T follicular helper cell (primary cell): ENCODE measurements at places on chromosomes 2 and 18.

DNA sequence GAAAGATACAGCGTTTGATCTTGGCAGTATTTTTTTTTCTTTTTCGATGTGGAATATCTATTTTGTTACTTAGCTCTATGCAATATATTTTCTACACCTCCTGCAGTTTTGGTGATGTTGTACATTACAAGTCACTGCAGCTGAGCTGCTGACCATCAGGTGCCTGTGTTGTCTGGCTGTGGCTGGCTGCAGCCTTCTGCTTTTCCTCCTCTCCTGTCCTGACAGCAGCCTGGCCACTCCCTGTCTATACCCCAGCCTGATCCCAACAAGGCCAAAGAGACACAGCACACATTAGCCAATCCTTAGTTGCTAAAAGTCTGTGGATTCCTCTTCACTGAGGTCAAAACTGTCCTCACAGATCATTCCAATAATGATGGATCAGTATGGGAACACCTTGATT lies 222.3 kb downstream of the MYT1L start:
- no peak for DNase-seq

- no peak for DNase-seq
These were observed 608 bp downstream of the PHOSPHO2 start for GRCh38 chr2:169694894-169695260.

- no peak for DNase-seq
These were observed 919 bp upstream of the CYP1B1 start for GRCh38 chr2:38076710-38077430.

- DNase-seq = no peak
These were observed 490.5 kb downstream of the TNS1 start for GRCh38 chr2:217512259-217512658.

DNA sequence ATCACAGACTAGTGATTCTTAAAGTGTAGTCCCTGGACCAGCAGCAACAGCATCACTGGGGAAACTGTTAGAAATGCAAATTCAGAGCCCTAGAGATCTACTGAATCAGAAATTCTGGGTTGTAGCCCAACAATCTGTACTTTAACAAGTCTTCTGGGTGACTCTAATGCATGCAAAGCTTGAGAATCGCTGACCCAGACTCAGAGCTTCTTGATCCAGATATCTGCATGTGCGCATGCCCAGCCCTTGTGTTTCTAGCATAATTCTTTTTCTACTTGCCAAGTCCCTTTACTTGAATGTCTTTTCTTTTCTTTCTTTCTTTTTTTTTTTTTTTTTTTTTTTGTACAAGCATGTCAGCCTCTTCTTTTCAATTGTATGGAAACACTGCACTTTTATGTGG lies 60.4 kb downstream of the FIGN start:
- no peak for DNase-seq

DNA sequence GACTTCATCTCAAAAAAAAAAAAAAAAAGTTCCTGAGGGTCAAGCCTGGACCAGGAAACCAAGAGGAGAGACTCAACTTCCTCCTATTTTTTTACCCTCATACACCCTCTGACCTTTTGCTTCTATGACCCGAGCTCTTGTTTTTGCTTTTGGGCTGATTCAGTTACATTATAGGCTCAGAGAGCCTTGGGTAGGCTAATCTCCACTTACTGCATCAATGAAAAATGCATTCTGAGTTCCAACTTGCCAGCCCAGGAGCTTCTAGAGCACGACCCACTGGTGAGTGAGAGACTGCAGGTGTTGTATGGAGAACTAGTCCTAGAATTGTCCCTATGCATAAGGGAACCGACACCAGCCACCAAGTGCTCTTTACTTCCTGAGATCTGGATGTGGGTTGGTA lies 91.1 kb downstream of the CABLES1 start:
- DNase-seq = no peak

GRCh38 chr2:59033661-59034060 lies 792.5 kb upstream of the FANCL start:
- no peak for DNase-seq

- no peak for DNase-seq
These were observed 52.2 kb downstream of the PLB1 start for GRCh38 chr2:28547906-28548600.

- no peak for DNase-seq
These were observed 22.1 kb downstream of the PRKAG3 start for GRCh38 chr2:218809515-218809914.

- DNase-seq = no peak
These were observed 29.9 kb downstream of the NTSR2 start for GRCh38 chr2:11640132-11640531.

DNA sequence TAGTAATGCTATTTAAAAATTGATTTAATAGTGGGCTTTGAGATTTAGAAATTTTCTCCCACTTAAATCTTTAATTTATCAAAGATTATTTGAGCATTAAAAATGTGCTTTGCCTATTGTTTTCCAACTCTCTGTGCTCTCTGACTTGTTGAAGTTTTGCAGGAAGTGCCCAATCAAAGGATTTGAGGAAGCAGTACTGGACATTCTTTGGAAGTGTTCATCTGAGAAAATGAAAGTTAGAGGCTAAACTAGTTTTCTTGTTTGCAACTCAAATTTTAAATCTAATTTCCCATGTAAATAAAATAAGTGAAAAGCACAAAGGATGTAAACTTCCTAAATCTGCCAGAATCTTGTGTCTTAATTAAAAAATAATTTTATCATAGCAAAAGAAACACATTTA lies 89.1 kb downstream of the CAMKMT start:
- DNase-seq = no peak
